ENCODE measurements at places on chromosomes 5 and 9.

- DNase-seq, result no peak
Observed at GRCh38 chr5:51471630-51472029, 88.4 kb downstream of the ISL1 start.

DNA sequence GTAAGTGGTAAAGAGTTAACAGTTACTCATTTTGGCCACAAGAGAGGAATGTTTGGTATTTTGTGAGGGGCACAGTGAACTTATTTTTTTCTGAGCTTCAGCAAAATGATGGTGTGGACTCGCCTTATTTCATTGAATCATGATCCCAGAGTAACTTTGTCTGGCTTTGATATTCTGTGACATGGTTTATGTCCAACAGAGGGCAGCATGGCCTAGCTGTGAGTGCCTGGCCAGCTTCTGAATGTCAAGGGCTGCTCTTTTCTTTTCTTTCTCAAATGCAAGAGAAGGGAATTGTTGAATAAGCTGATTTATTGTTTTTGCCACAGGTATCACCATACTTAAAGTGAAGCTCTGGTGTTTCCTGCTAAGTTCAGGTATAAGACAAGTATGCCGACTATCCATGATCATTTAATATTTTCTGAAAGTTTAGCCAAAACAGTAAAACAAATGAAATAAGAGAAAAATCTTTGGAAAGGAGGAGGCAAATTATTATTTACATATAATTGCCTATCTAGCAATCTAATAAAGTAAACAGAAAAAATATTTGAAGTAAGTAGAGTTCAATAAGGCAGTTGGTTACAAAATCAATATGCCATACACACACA lies 31.7 kb downstream of the MRPL22 start:
- DNase-seq, result no peak

DNA sequence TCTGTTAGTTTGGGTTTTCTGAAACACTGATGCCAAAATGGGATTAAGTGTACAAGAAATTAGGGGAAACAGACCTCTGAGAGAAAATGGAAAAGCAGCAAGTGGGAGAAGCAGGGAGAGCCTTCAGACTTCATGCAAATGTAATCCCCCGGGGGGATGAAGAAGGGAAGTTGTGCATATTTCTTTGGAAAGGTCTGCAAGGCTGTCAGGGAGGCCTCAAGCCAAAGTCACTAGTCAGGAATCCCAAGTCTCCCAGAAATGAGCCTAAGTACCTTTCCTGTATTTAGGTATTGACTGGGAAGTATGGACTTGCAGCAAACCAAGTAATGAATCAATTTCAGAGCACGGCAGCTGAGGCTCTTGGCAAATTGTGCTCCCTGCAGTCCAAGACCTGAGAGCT lies 2.2 kb downstream of the FTMT start:
- no peak for DNase-seq

GRCh38 chr5:176381423-176381822 lies 7.0 kb downstream of the NOP16 start:
- no peak for DNase-seq

DNA sequence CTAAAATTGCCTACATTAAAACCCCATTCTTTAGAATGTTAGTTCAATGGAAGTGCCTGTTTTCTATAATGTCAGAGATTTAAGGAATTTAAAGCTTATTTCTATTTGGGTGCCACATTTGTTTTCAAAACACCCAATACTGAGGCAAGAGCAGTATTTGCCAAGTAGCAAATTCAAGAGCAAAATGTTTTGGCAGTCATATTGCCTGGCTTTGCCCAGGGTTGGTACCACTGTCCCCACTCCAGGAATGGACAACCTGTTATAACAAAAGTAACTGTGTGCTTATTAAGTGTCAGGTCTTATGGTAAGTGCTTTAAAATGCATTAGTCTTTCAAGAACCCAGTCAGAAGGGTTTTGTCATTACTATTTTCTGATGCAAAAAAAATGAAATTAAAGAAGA lies 19.3 kb downstream of the ITGA1 start:
- DNase-seq, result no peak

GRCh38 chr9:108783326-108783725 lies 72.5 kb downstream of the ACTL7B start:
- DNase-seq, result no peak

DNA sequence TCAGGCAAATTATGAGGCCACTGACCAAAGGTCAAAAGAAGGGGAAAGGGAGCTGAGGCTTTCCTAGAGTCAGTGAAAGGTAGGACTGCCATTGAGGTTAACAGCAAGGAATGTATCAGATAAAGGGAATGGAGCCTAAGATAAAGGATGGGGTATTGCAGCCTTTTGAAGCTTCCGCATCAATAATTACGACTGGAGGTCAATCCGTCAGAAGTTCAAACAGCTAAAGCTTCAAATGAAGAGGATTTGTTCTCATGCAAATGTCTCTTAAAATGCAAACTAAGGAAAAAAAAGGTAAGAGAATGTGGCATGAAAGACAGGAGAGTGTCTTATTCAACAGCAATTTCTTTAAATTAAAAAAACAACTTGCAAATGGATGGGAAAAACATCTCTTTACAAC lies 341.1 kb upstream of the RGMB start:
- no peak for DNase-seq

GRCh38 chr9:115668521-115668920 lies 485.1 kb upstream of the PAPPA start:
- DNase-seq, result no peak

GRCh38 chr5:137843676-137844299 lies 23.9 kb upstream of the MYOT start:
- DNase-seq, result no peak

DNA sequence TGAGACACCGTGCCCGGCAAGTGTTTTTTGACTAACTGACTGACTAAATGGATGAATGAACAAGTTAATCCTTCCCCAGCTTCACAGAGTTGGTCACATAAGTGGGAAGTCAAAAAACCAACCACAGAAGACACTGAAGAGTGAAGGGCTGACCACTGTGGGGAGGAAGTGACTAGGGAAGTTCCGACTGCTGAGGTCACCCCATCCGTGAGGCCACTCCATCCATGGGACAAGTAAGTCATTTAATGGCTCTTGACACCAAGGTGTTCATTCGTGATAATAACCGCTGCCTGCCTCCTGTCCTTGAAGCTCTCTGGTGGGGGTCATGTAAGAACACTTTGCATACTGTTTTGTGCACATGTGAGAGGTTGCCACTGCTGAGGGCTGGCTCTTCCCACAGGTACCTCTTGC lies 22.2 kb upstream of the CXCL14 start:
- no peak for DNase-seq

- DNase-seq, result no peak
Observed at GRCh38 chr9:90300611-90301276, 341.9 kb downstream of the DIRAS2 start.

DNA sequence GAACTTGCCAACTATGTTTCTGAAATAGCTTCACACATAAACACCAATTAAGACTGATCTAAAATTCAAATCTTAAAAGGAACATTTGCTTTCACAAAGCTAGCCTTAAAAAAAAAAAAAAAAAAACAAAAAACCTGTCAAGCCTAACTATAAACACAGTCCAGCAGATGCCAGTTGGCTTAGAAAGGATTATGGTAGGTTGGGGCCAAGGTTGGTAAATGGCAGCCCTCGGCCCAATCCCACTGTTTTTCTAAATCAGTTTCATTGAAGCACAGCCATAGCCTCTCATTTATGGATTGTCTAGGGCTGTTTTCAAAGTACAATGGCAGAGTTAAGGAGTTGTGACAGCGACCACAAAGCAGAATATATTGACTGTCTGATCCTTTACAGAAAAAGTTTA lies 75.7 kb upstream of the FRRS1L start:
- no peak for DNase-seq

DNA sequence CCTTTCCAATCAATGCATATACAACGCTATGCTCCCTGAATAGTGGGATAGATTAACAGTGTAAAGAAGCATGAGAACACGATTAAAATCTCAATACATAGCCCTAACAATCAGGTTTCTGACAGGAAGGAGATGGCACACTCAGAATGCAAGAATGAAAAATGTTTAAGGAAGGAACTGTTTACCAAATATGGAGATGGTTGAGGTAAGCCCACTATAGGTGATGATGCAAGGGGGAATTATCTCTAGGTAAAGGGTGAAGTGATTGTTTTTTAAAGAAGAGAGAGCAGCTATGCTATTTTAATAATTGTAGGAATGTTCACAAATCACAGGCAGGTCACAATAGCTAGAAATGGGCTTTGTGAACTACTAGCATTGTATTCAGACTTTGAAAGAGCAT lies 302.4 kb downstream of the CHSY3 start:
- no peak for DNase-seq

DNA sequence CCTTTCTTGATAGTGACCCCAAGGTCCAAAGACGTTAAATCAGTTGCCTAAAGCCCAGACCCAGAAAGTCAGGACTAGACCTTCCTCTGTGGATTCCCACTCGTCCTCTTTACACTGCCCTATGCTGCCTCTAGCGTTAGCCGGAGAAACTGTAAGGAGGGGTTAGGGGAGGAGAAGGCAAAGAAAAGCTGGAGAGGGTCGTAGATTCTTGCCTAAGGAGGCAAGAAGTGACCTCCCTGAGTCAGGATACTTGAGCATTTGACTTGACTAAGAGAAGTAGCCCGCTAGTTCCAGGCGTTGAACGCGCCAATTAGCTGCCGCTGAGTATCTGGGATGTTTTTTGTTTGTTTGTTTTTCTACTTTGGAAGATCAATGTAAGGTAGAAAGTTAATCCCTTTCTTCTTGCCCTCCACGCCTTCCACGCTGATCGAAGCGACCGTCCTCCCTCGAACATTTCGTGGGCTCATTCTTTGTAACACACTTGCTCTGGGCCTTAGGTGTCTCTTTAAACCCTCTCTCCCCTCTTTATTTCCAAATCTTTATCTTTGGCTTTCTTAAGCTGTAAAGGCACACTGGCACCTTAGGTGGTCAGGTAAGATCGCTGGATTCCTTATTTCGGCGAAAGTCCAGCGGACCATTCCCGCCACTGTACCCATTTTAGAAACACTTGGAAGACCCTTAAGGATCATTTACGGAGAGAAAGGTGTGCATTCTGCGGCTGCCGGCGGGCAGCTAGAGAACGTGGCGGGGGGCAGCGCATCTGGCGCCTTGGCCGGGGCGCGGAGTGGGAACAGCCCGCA lies 5.1 kb upstream of the RGMB start:
- DNase-seq, result peak; percentile 45

GRCh38 chr5:149561848-149562247 lies 10.6 kb upstream of the CSNK1A1 start:
- DNase-seq, result no peak

- no peak for DNase-seq
Observed at GRCh38 chr9:121281614-121282276, 13.8 kb downstream of the GSN start.

DNA sequence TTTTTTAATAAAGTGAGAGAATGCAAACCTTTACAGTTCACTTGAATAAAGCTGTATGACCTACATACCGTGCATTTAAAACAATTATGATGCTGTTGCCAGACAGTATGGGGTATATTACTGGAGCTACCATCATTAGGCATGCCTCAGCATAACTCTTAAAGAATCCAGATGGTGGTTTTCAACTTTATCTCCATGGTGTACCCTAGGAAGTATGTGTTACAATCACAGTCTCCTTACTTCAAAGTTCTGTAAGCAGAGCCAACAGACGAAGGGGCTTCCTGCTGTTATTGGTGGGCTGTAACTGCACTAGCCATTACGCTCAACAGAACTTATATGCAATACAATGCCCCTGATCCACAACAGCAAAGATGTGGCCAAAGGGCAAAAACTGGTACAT lies 803.3 kb downstream of the DTWD2 start:
- DNase-seq, result no peak

- DNase-seq, result no peak
Observed at GRCh38 chr9:95729669-95730368, 145.7 kb upstream of the ERCC6L2 start.

DNA sequence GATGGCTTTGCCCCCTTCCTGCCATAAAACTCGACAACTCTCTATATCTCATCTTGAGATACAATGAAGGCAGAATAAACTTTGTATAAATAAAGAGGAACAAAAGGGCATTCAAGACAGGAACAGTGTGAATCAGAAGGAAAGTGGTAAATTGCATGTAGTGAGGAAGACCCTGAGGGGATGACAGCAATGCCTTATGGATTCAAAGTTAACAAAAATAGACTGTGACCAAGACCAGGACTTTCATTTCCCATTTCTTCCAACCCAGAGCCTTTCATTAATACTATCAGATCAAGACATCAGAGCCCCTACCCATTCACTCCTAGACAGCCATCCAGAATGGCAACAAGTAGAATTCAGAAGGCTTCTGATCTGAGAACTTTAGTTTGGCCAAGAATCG lies 46.4 kb upstream of the ZNF462 start:
- no peak for DNase-seq

- no peak for DNase-seq
Observed at GRCh38 chr9:28976684-28977083, 1403.4 kb upstream of the C9orf72 start.

DNA sequence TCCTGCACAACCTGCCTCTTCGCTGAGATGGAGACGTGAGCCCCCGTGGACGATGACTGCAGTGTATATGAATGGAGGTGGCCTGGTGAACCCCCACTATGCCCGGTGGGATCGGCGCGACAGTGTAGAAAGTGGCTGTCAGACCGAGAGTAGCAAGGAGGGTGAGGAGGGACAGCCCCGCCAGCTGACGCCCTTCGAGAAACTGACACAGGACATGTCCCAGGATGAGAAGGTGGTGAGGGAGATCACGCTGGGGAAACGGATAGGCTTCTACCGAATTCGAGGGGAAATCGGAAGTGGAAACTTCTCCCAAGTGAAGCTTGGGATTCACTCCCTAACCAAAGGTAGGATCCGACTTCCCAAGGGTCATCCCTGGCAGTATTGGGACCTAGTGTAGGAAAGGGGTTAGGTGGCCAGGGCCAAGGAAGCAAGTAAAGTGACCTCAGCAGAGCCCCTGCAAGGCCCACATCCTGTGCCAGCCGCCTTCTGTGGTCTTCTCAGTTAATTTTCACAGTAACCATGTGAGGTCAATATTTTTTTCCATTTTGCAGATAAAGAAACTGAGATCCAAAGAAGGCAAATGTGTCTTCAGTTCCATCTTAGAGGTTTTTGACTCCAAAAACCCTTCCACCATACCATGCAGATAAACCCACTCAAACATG lies 53.8 kb downstream of the NIM1K start:
- DNase-seq, result no peak

- DNase-seq, result no peak
Observed at GRCh38 chr5:28580616-28581015, 1542.2 kb upstream of the CDH9 start.

DNA sequence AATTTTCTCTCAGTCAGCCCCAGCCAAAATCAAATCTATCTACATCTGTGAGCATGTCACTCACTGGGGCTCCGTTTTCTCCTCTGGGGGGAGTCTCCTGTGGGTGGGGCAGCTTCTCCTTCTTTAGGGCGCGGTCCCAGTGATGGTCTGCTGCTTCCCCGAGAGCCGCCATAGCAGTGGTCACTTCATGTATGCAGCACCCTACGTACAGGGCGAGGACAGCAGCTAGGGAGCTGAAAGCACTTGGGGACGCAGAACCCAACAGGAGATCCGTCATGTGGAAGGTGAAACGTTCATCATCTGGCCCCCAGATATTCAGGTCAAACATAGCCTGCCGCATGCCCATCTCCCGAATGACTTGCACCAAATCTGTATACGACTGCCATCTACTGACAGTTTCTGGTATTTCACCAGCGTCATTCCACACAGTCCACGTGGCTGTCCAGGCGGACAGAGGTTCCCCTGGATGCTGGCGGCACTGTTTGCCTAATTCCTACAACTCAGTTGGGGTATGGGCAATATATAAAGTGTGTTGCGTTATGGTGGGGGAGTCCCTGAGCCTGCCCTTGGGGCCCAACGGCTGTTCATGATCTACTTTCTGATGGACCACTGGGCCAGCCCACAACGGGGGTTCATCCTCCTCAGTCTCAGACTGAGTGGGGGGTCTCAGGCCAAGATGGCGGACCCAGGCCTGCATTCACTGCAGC lies 795.0 kb downstream of the EFNA5 start:
- no peak for DNase-seq

GRCh38 chr5:109693535-109694400 lies 4.0 kb downstream of the MAN2A1 start:
- DNase-seq, result no peak

All from CD4-positive, alpha-beta T cell treated with Interleukin-12 subunit alpha and Interleukin-12 subunit beta, for 1 hour (primary cell).